ENCODE measurements at places on chromosomes 13 and 19. TPM values are rescaled to one million over a fixed set of nuclear protein-coding genes. Genes with fewer than 3 reads are reported as not detected.

DNA sequence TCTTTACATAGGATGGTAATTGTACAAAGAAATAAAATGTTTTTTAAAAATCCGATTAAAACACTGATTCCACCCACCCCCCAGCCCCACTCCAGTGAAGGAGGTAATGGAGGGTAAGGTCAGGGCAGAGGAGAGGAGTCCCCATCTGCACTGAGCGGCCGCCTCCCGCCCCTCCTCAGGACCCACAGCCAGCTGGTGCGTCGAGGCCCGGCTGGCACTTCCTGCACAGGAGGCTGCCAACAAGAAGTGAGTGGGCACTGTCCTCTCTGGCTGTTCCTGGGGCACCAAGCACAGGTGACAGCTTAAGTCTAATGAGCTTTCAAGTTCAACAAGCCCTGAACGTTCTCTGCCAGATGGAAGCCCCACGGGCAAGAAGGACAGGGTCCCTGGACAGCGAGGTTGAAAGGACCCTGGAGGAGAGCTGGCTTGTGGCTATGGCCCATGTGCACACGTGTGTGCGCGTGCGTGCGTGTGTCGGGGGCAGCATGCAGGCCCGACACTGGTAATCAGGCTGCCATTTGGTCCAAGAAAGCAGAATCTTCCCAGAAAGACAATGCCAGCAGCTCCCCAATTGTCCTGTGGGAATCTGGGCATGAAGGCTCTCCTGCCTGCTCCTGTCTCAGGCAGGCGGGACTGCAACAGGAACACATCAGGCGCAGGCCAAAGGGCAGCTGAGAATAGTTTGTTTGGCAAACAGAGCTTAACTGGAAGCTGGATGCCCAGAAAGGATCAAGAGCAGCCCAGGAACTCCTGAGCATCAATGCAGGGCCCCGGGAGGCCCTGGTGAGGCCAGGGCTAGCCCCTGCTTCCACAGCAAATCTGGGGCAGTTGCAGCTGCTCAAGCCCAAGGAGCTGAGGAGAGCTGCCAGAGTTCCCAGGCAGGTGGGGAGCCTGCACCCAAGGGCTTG, 15.1 kb upstream of the EPHX3 start:
- DNase-seq = no peak

DNA sequence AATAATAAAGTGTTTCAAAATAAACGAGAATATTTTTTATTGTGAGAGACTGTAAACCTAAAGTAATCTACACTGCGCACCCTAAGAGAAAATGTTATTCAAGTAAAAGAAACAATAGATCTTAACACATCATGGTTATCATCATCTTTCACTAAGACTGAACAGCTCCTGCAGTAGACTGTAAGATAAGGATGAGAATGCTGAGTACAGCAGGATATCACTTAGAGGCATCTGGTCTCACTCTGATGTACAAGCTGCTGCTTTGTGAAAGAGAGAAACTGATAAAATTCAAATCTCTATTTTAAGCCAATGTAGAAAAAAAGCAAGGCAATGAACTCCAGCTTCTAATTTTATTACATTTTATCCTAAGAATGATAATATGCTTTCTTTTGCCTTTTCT, 261.7 kb upstream of the HTR2A start:
- no peak for DNase-seq

GRCh38 chr19:12838182-12838885, at the start of gene MAST1:
Gene MAST1 (plus strand): TSS chr19:12838515. CDS start chr19:12838573, 58 bp downstream.
- no peak for DNase-seq

DNA sequence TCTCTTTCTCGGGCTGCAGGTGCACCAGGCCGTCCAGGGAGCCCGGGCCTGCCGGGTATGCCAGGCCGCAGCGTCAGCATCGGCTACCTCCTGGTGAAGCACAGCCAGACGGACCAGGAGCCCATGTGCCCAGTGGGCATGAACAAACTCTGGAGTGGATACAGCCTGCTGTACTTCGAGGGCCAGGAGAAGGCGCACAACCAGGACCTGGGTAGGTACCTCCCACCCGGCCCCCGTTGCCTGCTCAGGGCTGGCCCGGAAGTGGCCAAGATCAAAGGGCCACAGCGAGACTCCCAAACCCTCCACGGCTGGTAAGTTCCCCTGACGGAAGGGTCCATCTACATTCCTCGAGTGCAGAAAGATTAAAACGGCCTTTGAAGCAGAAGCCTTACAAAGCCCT, 55.1 kb downstream of the RAB20 start:
- no peak for DNase-seq

Gene CD37
- 1,688 TPM for total RNA-seq

- DNase-seq = no peak
Observed at GRCh38 chr13:111389621-111390521, 69.4 kb downstream of the TEX29 start.

DNA sequence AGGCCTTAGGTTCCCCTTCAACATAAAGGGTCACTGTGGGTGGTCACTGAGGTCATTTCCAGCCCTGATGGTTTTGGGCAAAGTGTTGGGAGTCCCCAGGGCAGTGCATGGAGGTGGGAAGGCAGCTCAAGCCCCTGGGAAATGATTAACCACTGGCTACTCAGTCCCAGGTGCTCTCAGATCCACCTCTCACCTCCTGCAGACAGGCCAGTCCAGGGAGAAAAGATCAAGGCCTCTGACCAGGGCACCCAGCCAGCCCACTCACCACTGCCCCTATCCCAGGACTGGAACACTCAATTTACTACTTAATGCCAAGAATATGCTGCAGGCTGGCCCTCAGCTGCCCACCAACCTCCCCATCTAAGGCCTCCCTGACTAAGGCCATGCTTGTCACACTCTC, 1307.9 kb downstream of the UQCRFS1 start:
- DNase-seq = no peak

DNA sequence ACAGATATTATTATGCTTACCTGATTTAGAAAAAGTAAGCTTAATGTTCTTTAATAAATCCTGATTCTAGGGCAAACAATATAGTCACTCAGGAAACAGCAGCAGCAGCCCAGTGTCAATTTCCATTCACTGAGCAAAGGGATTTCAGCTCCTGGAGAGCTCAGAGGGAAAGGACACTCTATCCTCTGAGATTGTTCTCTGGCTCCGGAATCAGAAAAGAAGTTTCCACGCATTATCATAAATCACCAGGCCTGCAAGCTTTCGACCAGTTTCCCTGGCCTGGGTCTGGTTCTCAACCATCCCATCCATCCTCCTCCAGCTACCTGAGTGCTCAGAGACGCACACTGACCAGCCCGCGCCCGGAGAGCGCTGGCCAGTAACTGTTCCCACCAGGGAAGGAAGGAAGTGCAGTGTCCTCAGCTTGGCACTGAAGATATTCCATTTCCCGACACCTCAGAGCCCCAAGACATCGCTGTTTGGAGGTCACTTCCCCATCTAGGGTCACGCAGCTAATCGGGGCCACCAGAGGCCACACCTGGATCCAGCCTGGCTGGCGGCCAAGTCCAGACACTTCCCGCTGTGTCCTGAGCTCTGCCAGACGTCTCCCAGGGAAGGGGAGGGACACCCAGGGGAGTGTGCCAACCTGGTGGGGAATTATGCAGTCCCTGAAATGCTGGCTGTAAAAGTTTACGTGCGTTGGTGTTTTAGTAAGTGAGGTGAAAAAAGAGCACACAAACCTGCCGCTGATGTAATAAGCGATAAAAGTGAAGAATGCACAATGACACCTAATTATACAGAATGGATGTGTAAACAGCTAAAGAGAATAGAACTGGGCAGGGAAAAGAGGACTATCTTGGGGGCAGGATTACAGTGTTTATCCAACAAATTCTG, 29.1 kb downstream of the EPS15L1 start:
- DNase-seq = no peak

DNA sequence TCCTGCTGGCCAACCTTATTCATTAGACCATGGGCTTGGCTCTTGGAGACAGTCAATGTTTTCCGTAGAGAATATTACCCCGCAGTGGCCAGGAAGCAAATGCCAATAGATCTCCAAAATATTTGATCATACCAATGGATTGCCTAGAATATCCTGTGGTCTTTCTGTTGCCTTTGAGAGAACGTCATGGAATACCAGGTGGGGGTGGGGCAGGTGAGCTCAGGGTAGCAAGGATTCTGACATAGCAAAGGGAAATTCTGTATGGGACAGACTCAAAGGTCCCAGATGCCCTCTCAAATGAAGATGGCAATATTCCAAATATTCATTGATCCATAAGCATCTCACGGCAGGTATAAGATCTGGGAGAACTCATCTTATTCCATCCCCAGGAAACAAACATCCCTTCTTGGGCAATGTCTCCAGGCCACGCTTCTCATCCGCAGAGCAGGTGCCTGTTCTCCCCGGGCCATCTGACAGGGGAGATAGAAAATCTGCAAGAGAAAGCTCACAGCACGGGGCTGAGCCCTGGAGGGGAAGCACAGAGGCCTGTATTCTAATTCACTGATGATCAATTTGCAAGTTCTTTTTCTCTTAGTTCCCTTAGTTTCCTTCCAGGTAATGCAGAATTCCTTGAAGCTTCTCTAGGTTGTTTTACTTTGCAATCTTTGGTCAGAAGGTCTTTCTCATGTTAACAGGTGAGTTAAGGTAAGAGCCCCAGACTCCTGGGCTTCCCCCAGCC, 69.6 kb upstream of the TSHZ3 start:
- no peak for DNase-seq

DNA sequence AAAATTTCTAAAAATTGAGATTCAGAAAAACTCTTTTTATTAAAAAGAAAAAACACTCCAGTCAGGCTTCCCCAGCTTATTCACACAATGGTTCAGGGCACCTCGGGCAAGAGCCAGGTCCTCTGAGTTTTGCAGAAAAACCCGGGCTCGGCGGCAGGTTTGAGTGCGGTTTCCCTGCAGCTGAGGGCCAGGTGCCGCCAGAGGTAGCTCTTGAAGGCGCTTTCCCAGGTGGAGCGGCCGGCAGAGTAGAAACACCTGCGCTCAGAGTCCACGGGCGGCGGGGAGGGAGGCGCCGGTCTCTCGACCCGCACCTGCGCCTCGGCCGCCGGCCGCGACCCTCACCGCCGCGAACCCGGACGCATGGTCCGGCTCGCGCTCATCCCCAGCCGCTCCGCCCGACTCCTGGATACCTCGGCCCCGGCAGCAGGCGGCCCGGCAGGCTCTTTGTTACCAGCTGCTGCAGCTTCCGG, 444 bp downstream of the PROSER1 start:
- DNase-seq = no peak

DNA sequence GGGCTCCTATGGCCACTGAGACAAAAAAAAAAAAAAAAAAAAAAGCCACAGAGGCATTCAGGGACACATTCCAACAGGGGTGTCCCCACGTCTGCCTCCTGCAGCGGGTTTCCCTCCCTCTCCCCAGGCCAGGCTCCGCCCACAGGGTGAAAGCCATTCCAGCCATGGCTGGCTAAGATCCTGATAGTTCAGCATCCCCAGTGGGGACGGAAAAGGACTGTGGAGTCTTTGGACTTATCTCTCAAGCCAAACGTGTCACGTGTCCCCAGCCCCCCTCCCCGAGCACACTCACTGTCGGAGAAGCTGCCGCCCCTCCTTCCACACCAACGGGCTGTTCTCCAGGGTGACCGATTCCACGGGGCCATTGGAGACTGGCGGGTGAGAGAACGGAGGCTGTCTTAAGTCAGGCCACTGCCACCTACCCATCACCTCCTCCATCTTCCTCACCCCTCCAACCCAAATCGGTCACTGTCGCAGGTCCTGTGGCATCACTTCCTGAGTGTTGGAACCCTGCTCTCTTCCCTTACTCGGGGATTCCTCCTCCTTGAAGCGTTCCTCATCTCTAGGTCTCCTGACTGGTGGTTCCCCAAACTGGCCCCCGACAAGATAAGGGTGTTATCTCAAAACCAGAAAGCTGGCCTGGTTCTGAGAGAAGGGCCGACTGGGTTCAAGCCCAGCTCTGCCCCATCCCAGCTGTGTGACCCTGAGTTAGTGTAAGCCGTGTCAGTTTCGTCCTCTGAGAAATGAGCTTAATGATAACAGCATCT, 9.1 kb upstream of the FKRP start:
- no peak for DNase-seq

Gene SELENOV
- total RNA-seq = not detected

Gene MISP3
- 0.18 TPM for total RNA-seq

DNA sequence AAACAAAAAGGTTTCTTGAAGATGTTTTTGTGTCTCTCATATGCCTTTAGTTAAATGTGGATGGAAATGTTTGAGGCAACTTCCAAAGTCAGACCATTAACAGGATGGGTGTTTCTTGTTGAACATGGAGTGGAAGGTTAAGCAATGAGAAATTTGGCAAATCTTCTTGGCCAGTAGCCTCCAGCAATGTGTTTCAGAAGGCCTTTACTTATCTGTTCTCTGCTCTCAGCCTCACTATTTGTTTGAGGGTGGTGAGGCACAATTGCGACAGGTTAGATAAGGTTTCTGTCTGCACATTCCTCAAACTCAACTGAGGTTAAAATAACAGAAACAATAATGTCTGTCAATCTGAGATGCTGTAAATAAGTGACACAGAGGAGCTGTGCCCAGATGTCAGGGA, 1019.0 kb downstream of the DIAPH3 start:
- no peak for DNase-seq

Data from activated B cell treated with CpG ODN at 0.5 μM for 24 hours (primary cell).